GM18507 (cell line): ENCODE measurements at places on chromosomes 7 and 10.

DNA sequence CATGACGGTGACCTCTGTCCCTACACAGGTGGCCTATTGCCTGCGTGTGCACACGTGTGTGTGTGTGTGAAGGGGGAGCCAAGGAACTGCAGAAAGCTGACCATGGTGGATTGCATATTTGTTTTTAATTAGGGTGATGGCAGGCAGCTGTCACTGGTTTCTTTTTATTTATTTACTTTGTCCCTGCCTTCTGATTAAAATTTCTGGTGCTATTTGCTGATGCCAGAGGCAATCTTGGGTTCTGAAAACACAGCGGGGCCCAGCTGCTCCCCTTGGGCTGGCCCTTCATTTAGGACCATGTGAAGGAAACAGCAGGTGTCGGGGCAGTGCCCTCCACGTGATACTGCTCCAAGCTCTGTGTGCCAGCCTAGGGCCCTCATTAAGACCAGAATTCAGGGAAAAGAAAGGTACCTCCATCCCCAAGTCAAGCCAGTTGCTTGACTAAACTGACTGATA lies 71.3 kb upstream of the PODXL start:
- DNase-seq = no peak

- no peak for DNase-seq
Measured at GRCh38 chr10:126239844-126240243, 148.4 kb downstream of the ADAM12 start.

GRCh38 chr10:32489901-32490300 lies 44.0 kb downstream of the CCDC7 start:
- no peak for DNase-seq

DNA sequence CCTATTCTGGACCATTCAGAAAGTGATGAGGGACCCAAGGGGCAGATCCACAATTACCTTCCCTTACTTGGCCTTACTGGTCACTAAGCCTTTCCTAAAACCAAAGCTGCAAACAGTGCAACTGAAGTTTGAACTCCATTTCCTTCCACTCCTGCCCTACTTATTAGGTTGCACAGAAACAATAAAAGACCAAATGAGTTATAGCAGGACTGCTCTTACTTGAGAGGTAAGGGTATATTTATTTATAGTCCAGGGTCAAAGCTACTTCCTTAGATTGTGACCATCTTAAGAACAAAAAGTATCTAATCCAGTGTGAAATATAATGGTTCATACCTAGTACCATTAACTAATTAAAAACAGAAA lies 27.0 kb downstream of the CDK6 start:
- no peak for DNase-seq

DNA sequence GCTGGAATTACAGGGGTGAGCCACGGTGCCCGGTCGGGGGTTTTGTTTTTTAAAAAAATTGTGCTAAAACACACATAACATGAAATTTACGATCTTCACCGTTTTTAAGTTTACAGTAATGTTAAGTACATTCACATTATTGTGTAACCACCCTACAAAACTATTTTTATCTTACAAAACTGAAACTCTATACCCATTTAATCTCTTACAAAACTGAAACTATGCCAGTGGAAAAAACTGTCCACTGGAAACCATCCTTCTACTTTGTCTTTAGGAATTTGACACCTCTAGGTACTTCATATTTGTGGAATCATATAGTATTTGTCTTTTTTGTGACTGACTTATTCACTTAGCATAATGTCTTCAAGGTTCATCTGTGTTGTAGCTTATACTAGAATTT lies 1.0 kb upstream of the PSMC2 start:
- no peak for DNase-seq

DNA sequence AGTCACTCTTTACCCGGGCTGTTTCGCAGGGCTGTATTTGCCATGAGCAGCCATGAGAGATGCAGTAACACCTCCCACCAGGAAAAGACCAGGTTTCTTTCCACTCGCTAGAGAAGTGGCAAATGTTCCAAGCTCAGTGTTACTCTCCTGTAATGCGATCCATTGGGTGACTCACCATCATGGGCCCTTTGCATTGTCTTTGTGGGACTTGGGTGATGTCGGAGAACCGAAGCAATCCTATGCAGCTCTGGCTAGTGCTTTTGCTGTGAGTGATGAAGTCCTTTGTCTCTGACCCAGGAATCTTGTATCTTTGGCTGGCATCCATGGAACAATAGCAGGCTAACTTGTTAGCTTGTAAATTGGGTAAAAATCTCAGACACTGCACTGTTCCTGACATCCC lies 40.0 kb downstream of the GHRHR start:
- no peak for DNase-seq

GRCh38 chr10:72567421-72567820 lies 58.5 kb downstream of the MICU1 start:
- DNase-seq = no peak

DNA sequence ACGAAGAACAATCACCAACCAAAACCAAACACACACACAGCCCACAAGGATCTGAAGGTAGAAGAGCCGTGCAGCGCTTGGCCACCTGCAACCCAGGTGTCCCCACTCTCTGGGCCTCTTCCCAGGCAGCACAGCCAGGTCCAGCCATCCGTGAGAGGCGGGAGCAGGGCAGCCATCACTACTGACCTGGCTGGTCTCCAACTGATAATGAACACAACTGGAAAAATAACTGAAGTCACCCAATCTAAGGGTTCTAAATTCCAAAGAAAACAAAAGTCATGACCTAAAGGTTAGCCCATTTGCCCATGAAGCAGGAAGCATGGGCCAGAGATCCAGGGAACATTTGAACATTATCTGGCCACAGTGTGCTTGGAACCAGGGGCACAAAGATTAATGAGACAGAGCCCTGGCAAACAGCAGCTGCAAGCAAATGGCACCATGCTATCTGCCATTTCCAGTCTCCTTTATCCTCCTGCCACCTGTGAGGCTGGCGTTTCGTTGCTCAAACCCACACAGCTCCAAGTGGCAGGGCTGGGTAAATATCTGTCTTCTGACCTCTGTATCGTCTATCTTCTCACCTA lies 207.9 kb downstream of the TNS3 start:
- DNase-seq = no peak

DNA sequence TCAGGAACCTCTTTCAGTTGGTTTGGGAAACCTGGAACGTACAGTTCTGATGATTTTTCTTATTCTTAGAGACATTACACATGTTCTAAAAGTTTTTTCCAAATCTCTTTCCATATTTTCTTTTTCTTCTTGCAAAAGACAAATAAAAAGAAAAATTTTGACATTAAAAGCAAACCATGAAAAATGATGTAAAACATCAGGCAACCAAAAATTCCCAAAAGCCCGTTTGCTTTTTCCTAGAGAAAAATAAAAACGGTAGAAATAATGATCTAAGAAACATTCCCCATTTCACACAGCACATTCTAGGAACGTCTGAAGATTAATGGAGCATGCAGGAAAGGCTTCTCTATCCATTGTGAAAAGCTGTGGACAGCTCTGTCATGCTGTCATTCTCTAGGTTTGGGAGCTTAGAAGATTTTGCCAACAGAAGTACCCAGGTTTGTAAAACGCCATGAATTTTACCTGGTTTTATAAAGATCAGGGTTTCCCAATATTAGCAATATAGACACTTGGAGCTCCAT lies 11.2 kb upstream of the PRTFDC1 start:
- DNase-seq = no peak

DNA sequence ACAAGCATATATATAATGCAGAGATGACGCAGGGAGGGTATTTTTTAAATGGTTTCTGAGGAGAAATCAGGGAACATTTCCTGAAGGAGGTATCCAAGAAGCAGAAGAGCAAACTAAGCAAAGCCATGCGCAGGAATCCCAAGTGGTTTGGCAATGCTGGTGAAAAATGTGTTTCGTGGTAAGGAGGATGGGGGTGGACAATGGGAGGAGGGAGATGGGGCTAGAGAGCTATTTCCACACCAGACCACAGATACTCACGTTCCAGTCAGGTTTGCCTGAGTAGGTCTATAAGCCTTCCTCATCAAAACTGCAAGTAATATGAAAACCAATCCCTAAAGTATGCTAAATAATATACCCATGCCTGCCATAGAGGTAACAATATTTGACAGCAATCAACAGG lies 223.7 kb upstream of the MKLN1 start:
- DNase-seq = no peak
